ENCODE measurements at places on chromosomes 7 and 10.

- no peak for DNase-seq
Observed at GRCh38 chr10:70417568-70417967, 13.6 kb downstream of the EIF4EBP2 start.

- DNase-seq: no peak
Observed at GRCh38 chr7:141014125-141014523, 628 bp downstream of the MRPS33 start.

- DNase-seq: no peak
Observed at GRCh38 chr7:116377721-116378120, 121.8 kb upstream of the CAV2 start.

DNA sequence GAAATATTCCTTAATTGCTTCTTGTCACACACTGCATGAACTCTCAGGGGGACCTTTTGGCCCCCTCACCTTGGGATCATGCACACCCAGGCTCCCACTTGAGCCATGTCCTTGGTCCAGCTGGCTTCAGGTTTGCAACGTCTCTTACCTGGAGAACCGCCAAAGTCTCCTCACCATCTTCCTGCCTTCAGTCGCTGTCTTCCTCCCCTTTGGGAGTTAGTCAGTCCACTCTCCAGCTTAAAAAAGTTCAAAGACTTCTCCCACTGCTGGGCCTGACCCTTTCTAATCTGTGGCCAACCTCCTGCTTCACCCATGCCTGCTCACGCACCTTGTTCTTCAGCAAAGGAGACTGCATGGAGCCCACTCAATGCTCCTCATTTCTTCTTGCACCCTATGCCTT is 82.6 kb upstream of the LRRC4 start:
- DNase-seq: no peak

- no peak for DNase-seq
Observed at GRCh38 chr7:132464740-132465139, 111.5 kb downstream of the PLXNA4 start.

DNA sequence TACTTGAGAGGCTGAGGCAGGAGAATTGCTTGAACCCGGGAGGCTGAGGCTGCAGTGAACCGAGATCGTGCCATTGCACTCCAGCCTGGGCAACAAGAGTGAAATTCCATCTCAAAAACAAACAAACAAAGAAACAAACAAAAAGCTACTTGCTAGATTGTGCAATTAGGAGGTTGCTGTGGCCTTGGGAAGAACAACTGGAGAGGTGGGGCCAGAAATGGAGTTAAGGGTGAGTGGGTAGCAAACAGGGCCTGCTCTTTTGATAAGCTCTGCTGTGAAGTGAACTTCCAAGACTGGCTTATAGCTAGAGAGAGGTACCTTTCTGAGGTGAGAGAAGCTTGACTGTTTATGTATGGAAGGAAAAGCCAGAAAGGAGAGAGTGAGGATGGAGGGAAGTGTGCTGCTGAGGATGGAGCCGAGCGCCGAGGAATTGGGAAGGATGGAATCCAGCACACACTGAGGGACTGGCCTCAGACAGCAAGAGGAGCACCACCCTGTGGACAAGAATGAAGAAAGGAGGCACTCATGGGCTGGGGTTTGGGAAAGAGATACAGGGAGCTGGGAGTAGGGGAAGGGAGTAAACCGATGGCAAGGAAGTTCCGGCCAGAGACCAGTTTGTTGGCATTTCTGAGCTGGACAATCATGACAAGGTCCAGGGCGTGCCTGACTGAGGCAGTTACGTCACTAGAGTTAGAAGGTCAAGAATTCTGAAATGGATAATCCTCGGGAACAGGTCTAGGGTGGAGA is 7.0 kb upstream of the RPEL1 start:
- DNase-seq: peak; percentile 52

- DNase-seq: no peak
Observed at GRCh38 chr10:71622616-71623015, 97.0 kb downstream of the C10orf105 start.

- no peak for DNase-seq
Observed at GRCh38 chr7:104185346-104185745, 22.5 kb downstream of the ORC5 start.

GRCh38 chr10:107589081-107589480 is 424.6 kb upstream of the SORCS1 start:
- DNase-seq: no peak
